ENCODE measurements at places on chromosomes 5 and 9.
A peak's percentile ranks its signal among the peaks of the same experiment; 100 is the strongest.

- peak; percentile 88 for DNase-seq
These were observed 220.4 kb downstream of the ARRDC3 start for GRCh38 chr5:91162534-91163381.

DNA sequence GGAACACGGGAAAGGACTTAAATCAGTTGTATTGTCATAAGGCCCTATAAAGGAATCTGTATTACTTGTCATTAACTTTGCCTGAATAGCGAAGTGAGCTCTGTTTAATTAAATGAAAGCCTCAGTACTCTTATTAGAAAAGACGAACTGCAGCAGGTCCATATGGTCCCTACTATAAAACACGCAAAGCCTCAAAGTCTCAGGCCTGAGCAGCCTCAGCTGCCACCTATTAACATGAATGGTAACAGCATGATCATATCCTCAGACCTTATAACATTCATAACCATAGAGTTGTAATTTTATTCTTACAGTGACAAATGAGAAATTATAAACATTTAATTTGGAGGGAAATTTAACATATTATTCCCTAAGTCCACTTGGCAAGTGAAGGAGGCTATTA is 1113.7 kb upstream of the WWC1 start:
- DNase-seq, result no peak

DNA sequence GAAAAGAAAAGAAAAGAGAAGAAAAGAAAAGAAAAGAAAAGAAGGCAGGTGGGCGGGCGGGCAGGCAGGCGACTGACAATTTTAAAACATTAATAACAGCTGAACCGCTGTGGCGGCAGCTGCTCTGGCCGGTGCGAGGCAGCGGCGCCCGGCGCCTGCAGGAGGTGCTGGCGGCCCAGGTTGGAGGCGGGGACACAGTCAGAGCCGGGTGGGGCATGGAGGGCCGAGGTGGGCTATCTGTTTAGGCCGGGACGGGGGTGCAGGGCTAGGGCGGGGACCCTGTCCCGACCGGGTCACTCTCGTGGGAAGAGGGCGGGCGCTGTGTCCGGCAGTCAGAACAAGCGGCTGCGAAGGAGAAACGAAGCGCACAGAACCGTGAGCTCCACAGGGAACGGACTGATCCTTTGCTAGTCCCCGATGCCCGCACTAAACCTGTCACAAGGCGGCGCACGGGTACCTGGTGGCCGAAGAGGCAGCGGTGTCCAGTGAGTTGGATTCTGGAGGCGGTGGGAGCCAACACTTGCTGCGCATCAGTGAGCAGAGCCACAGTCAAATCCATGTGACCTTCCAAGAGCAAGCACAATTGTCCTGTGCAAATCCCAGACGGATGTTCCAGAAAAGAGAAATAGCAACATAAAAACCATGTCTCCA is 13.6 kb upstream of the ALDOB start:
- no peak for DNase-seq

- no peak for DNase-seq
These were observed 521.9 kb downstream of the PDE4D start for GRCh38 chr5:59371525-59372127.

DNA sequence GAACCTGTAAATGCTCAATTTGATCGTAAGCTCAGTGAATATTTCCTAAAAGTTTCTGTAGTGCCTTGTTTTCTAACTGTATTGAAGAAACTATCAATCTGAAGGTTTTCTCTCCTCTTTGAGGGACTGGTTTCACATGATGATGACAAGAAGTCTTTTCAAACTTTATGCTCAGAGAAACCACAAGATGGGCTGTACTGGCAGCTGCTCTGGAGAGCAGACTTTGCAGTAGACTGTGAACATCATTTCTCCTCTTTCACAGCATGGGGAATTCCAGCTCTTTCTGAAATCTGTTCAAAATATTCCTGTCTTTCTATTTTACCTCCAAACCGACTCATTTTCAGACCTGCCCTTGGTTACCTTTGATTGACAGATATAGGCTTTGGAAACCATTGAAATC is 194.4 kb downstream of the IZUMO3 start:
- no peak for DNase-seq

- no peak for DNase-seq
These were observed 13.5 kb downstream of the CNTFR start for GRCh38 chr9:34575862-34576596.

- DNase-seq, result no peak
These were observed 2216.6 kb upstream of the WWC1 start for GRCh38 chr5:166074582-166075481.

GRCh38 chr5:153676406-153676805 is 185.9 kb downstream of the GRIA1 start:
- no peak for DNase-seq

GRCh38 chr5:56358703-56359681 is 125.9 kb upstream of the ANKRD55 start:
- no peak for DNase-seq

DNA sequence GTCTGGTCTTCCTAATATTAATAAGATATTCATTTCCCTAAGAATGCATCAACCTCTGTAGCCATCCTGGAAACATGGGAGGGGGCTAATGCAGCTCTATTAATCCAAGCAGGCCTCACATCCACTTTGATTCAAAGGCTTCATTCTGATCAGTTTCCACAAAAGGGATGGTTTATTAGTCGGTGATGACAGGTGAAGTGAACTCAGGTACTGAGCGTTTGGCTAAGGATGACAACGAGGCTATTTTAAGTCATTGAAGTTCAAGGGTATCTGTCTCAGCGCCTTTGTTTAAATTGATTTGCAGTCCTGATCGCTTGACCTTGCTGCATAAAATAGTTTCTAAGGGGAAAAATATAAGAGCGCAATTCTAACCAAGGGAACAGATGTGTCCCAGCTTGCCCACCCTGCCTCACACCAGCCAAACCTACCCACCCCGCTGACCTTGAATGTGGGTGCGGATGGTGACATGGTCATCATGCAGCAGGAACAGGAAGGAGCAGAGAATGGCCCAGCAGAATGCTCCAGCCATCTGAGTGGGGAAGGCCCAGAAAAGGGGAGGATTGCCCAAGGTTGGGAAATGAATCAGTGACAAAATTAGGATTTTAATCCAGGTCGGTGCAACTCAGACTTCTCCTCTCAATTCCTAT is 70.5 kb upstream of the ZNF618 start:
- no peak for DNase-seq

GRCh38 chr9:112379177-112380101 is 469 bp upstream of the HSDL2 start:
- peak; percentile 99 for DNase-seq

DNA sequence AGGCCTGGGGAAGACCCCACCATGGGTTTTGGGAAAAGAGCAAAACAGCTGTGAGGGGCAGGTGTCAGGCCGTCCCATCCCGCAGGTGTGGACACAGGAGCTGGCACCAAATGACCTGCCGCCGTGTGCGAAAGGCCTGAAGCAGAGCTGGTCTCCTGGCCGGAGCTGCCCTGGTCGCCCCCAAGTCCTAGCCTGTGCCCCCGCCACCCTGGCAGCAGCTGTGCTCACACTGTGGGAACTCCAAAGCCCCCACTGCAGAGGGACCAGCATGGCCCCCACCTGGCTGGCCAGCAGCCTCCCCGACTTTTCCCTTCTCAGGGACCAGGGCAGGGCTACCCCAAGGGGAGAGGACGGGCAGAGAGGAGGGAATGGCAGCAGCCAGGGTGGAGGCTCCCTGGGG is 88.4 kb downstream of the KCNT1 start:
- no peak for DNase-seq

DNA sequence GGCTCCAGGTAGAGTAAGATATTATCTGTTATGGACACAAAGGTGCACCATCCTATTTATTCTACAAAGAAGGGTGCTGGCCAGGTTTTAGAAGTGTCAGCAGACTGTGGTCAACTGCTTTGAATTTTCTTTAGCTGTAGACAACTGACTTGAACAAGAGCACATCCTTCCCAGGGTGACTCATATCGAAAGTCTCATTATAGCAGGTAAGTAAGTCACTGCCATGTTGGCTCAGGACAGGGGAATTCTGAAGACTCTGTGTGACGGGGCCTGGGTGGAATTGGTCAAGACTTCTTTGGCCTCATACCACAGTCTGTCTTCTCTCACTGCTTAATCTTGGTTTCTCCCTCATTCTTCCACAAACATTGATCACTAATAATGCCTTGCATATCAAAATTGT is 214.5 kb upstream of the CDH9 start:
- DNase-seq, result no peak

DNA sequence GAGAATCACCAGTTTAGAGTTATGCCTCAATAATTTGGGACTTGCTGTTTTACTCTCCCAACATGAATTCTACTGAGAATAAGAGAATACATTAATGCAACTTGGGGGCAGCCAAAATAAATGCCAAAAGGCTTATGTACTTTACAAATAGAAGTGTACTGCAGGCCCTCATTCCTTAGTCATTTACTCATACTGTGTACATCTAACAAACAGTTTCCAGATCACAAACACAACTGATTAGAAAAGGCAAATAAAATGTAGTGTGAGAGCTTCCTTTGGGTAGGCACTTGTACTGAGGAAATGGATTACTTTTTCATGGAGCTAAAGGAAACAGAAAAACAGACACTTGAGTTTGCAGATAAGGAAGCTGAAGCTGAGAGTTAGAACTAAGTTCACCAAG is 12.6 kb downstream of the ANKDD1B start:
- no peak for DNase-seq

DNA sequence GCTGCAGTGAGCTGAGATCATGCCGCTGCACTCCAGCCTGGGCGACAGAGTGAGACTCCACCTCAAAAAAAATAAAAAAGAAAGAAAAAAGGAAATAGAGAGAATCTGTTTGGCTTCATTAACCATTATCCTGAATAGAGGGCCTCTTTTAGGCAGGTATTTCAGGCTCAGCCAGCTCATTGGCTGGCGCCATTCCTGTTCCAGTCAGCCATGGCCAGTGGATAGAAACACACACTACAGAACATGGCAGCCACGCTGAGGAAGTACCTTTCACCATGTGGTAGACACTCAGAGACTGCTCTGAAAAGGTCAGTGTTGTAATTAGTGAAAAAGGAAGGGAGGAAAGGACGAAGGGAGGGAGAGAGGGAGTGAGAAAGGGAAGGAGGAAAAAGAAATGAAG is 340.0 kb upstream of the ACTBL2 start:
- DNase-seq, result no peak

DNA sequence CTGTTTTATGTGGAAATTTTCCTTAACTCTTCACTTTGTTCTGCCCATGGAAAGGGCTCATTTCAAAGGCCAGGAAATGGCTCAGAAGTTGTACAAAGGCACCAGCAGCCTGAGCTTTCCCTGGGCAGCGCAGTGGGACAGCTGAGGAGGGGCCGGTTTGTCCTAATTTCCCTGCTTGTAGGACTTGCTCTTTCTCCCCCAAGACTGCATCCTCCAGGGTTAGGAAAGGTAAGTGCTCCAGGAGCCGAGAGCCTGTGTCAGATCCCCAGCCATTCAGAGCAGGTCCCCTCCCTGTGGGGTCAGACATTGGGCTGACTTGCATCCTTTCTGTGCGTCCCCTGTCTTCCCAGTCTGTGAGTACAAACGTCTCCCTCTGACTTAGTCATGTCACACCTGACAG is 43.5 kb downstream of the AGXT2 start:
- no peak for DNase-seq

GRCh38 chr5:873328-873727 is 19.3 kb downstream of the BRD9 start:
- DNase-seq, result no peak

GRCh38 chr9:115507148-115507547 is 389.2 kb upstream of the TNC start:
- DNase-seq, result no peak

DNA sequence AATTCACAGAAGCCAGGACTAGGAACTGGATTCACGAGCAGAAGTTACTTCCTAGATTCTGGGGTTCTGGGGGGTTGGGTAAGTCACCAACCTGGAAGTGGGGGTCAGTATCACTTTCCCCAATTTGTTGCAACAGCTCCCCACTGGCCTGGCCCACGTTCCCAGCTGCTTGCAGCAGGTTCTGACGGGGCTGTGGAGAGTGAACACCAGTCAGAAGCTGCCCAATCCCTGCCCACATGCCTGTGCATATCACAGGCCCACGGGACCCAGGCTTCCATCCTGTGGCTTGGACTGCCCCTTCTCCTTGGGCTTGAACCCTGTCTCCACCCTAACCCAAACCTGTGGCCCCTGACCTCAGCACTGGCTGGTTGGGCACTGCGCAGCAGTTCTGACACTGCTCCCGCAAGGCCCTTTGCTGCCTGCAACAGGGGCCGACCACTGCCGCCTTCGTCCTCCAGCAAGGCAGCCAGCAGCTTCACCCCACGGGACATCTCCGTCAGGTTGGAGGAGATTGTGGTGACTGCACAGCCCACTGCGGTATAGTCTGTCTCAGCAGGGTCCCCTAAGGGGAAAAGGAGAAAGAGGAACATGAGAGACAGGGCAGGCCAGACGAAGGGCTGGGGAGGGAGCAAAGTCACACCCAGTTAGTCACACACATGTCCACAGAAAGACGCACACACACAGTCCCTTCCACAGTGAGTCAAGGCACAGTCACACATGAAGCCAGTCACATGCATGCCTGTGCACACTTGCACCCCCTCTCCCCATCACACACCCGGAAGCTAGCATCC is 13.1 kb downstream of the TLN1 start:
- DNase-seq, result peak; percentile 61

GRCh38 chr5:93407454-93407853 is 173.6 kb downstream of the NR2F1-AS1 start:
- DNase-seq, result no peak

DNA sequence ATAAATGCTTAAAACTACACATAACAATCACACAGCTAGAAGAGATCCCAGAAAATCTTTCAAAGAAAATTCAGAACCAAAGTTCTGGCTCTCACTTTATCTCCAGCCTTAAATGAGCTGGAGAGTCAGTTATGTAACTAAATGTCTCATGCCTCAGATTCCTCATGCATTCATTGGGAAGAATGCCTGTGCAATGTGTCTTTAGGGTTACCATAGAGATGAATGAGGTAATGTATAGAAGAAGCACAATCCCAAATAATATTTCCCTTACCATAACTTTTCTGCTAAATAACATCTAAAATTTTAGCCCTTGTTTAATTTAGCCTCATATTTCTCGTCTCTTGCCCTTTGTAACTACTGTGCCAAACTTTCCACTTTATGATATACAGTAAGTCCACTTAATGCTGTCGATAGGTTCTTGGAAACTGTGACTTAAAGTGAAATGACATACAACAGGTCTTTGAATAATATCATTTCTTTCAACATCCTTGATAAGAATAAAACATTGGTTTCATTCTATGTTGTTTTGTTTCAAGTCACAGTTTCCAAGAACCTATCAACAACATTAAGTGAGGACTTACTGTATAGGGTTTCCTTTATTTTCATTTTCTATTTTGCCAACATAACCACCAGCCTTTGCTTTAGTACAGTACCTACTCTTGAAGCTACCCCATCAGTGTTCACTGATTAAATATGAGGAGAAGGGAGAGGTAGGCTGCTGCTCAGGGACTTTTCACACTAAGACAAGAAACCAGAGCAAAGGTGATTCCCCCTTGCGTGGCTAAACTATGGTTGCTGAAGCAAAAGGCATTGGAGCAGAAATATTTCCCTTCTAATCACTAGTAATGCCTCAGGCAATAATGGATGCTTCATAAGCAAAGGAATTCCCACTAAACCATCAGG is 295.7 kb upstream of the PTGER4 start:
- peak; percentile 70 for DNase-seq

GRCh38 chr9:34426347-34427074 is 31.9 kb downstream of the FAM219A start:
- DNase-seq, result no peak

- no peak for DNase-seq
These were observed 210.3 kb downstream of the SYK start for GRCh38 chr9:91011891-91012290.
